ENCODE measurements at places on chromosomes 6 and 20.

GRCh38 chr20:36004045-36004444 is 35.7 kb downstream of the CNBD2 start:
- DNase-seq = no peak

DNA sequence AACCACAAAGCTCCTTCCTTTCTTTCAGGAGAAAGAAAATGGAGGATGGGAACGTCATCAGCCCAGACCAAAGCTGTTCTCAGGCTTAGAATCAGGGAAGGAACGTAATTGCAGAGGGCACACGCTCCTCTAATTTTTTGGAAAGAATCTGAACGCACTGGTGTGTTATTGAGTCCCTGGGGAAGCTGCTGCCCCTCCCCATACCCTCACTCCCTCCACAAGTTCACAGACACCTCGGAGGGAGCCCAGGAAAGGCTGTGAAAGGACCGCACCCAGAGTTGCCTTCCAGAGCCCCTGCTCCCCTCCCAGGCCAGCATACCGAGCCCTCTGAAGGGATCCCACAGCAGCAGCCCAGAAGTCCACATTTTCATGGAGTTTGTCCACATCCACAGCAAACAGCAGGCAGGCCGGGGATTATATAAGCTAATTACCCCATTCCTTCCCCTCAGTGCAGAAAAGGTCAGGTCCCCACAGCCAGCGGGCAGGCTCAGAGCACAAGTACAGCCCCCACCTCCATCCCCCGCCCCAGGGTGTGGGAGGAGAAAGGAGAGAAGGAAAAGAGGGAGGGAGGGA is 53.7 kb downstream of the ANKRD60 start:
- DNase-seq = no peak

- no peak for DNase-seq
These were observed 134.9 kb downstream of the THEMIS start for GRCh38 chr6:127765949-127766348.

DNA sequence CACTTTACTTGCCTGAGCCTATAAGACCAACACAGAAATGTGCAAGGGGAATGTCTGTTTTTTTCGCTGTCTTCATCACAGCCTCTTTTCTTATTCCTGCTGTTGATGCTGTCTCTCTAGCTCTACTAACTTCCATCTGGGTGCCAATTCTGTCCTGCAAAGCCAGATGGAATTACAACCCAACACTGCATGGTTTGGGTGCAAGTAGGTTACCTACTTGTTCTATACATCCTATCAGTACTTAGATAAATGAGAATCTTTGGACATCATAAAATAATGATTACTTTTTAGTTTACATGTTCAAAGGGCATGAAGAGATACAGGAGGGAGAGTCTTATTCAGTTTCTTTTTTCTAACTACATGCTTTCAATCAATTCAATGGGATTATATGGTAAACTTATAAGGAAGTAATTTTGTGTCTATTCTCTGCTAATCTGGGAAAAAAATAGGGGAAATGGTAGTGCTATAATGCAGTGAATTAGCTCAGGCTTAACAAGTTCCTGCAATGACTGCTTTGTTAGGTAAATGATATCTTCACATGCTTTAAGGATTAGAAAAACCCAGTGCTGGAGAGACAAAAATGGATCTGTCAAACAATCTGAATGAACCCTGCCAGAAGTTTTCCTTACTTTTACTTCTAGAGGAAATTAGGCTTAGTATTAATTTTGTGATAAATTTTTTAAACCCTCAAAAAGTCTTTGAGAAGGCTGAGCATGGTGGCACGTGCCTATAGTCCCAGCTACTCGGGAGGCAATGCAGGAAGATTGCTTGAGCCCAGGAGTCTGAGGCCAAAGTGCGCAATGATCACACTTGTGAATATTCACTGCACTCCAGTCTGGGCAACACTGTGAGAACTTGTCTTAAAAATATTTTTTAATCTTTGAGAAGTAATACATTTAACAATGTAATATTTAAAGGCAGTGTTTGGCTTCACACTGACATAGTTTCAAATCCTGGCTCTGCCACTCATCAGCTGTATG is 86.5 kb upstream of the E2F3 start:
- DNase-seq = no peak

DNA sequence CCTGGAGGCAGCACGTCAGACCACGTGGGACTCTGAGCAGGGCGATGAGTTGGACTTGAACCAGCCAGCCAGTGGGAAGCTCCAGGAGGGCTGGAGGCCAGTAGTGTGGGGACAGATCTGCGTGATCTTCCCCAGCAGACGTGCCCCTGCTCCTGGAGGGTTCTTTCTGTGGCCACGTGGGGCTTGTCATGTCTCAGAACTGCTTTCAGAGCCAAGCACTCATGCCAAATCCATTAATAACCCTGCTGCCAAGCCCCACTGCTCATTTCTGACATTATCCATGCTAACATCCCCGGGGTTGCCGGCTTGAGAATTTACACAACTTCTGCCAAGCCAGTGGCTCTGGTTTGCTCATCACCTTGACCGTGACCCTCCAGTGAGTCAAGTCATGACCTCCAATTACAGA is 38.3 kb downstream of the SIRPA start:
- no peak for DNase-seq

GRCh38 chr20:35296101-35296554 is 3.9 kb upstream of the FAM83C start:
- DNase-seq = no peak

- DNase-seq = no peak
These were observed 662.1 kb upstream of the ID4 start for GRCh38 chr6:19175023-19175422.

DNA sequence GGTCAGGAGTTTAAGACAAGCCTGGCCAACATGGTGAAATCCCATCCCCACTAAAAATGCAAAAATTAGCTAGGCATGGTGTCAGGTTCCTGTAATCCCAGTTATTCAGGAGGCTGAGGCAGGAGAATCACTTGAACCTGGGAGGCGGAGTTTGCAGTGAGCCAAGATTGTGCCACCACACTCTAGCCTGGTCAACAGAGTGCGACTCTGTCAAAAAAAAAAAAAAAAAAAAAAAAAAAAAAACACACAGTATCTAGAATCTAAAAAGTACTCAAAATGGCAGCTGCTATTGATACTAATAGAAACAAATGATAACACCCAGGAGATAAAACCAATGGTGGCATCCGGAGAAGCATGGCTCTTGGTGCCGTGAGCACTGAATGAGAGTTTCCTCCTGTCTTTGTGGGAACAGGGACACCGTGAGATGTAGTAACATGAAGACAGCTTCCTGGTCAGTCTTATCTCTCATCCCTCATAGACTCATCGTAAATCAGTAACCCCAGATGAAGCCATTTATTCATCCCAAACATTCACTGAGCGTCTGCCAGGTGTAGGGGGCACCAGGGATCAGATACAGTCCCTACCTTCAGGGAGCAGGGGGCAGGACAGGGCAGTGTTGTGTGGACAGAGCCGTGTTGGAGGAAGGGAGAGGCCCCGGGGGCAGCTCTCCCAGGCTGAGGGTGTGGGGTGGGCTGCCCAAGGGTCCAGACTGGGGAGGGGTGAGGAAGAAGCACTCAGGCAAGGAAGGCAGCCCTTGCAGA is 66.1 kb downstream of the SYNJ2 start:
- DNase-seq = no peak

GRCh38 chr20:56685879-56686278 is 56.8 kb downstream of the TFAP2C start:
- no peak for DNase-seq

- DNase-seq = no peak
These were observed 31.5 kb downstream of the PACSIN1 start for GRCh38 chr6:34497411-34497810.

GRCh38 chr20:41989039-41989679 is 371.0 kb upstream of the CHD6 start:
- no peak for DNase-seq

- DNase-seq = no peak
These were observed 10.8 kb downstream of the DDX27 start for GRCh38 chr20:49230021-49230420.

- peak; percentile 50 for DNase-seq
These were observed 10.5 kb upstream of the ZNF334 start for GRCh38 chr20:46523696-46524328.

- DNase-seq = no peak
These were observed 224.5 kb downstream of the GMDS start for GRCh38 chr6:2020909-2021308.

GRCh38 chr20:22160101-22160652 is 424.2 kb downstream of the FOXA2 start:
- no peak for DNase-seq

- no peak for DNase-seq
These were observed 195.3 kb downstream of the SLC24A3 start for GRCh38 chr20:19407736-19408135.

DNA sequence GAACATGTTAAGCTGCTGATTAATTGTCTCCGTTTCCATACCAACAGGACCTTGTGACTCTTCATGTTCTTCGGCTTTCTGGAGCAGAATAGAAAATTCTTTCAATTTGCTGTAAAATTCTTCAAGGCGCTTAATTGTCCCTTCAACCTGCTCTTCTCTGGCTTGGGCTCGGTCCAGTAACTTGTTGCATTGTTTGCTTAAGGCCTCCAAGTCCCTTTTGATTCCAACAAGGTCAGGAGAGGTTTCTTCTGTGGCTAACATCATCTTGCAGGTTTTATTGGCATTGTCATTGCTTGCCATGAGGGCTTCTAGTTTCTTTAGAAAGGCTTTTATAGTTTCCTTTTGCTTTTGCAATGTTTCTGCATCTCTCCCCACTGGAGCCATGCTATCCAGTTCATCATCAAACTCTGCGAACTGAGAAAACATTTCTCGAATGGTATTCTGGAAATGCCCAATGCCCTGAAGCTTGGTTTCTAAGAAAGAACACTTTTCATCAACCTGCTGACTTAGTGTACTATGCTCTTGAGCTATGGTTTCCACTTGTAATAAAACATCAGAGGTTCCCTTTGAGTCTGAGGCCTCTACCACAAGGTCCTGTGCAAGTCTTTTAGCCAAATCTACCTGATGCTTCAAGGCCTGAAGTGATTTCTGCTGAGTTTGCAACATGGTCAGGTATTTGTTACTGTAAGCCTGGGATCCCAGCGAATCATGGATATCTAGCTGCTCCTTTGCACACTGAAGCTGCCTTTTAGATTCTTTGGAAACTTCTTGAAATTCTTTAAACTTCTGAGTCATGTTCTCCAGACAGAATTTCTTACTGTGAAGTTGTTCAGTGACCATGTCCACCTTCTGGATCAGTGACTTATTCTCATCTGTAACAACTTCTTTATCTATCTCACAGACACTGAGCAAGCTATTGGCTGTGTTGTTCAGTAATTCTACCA is 90.2 kb downstream of the DST start:
- DNase-seq = no peak

DNA sequence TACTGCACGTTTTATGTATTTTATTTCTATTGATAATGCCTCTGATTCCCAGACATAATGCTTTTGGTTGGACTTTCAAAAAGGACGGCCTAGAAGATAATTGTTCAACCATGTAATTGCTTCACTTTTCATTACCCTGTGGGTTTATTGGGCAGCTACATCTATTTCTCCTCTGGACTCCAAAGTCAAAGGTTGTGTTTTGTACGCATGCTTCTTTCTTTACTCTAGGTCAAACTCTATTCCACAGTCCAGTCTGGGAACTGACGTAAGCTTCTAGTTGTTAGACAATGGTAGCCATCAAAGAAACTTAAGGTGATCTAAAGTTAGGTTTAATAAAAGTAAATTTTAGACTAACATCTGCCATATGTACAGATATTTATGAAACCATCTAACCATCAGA is 6.6 kb upstream of the SLC17A3 start:
- DNase-seq = no peak

DNA sequence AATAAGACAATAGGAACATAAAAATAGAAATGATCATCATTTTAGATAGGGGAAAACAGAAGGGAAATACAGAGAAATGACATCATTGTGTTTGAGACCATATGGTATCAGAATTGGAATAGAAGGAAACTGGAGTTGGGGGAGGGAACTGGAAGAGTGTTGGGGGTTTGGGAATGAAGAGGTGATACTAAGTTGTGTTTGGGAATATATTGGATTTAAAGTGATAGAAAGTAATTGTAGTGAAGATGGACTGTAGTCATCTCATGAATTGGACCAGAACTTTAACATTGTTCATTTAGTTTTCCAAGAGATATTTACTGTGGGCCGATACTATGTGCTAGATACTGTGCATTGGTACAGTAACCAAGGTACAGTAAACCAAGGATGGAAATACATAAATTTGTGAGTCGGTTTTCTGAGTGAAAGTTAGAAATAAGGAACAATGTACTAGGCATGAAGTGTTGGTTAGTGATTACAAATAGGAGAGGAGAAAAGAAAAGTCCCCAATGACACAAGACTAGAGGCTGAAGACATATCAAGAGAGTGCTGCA is 32.3 kb downstream of the KCNQ5 start:
- DNase-seq = no peak

DNA sequence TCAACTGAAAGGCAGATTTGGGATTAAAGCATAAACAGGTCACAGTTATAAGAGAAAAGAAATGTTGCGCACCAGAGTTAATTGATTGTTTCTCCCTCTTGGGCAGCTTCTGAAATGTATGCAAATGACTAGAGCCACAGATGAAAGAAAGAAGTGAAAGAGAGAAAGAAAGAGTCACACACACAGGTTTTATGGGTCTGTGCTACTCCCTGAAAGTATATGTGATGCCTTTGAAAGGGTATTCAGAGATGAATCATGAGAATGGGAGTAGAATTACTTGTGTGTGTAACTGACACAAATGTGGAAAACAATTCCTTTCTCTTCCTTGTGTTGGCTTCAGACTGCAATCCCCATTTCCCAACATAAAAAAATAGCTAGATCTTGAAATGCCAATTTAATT is 196.9 kb downstream of the FOXA2 start:
- no peak for DNase-seq

DNA sequence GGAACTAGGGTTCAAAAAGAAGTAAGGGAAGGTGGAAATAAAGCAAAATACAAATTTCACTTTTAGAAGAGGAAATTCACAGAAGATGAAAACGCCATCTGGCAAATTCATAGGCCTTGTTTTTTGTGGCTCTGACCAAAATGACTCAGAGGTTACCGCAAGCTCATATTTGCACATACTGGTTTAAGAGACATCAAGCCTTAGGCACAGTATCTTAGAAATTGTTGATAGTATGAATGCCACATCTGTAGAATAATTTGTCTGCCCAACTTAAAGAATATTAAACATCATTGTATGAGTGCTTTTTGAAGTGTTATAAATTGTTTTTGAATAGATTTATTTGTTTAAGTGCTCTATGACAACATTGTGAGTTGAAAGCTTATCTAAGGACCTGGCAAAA is 10.6 kb downstream of the TAAR1 start:
- peak; percentile 37 for DNase-seq

DNA sequence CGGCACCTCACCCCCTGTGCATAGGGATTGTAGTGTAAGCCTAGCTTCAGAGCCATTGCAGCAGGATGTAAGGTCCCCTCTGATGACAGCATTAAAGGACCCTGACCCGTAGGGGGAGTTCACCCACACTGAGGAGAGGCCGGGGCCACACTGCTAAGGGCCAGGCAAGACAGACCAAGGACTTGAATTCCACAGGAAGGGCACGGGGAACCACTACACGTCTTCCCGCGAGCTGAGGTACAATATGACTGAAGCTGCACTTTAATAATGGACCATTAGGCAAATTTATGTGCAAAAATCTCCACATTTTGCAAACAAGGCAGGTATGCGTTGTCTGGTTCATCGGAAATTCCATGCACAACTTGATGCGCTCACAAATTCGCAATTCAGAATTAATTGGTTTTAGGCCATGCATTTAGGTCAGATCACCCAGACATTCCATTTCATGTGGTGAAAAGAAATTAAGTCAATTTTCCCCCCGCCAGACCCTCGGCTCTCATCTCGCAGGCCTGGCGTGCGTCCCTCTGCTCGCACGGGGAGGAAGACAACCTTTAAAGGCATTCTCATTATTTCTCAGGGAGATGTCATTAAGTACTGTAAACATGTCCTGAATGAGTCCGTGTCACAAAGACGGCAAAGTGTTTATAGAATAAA is 111.8 kb downstream of the FOXA2 start:
- no peak for DNase-seq
